ENCODE measurements at places on chromosomes 4 and X.

DNA sequence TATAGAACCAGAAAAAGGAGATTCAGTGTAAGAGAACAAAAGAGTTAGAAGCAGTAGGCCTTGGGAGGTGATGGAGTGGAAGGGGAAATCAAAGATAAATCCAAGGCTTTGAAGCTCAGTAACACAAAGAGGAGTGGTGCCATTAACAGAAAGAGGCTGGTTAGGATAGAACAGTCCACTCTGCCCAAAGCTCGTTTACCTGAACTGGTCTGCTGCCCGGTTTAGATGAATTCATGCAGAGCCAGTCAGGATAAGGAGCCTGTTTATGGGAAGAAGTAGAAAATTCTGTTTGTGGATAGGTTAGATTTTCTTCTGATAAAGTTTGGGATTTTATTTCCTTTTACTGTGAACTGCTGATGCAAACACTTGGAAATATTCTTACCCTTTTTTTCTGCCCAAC, 80.6 kb downstream of the HMGB2 start:
- no peak for DNase-seq

DNA sequence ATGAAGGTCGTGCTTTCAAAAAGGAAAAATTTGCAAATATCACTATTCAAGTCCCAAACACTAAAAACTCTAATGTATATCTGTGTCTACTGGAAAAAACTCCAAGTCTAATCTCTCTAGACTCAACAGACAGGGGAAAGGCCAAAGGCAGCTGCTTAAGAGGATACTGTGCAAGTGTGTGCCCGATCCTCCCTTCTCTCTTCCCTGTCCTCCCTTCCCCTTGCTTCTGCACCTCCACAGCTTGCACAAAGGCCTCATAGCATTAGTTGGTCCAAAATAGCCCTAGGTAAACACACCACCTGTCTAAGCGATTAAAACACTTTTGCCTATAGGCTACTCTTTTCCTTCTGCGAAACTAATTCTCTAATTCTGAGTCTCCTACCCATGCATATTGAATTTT, 10.6 kb downstream of the C4orf54 start:
- no peak for DNase-seq

- DNase-seq: no peak
Observed at GRCh38 chrX:49932791-49933190, 10.4 kb downstream of the CLCN5 start.

- no peak for DNase-seq
Observed at GRCh38 chr4:41009411-41009810, 204.9 kb downstream of the APBB2 start.

DNA sequence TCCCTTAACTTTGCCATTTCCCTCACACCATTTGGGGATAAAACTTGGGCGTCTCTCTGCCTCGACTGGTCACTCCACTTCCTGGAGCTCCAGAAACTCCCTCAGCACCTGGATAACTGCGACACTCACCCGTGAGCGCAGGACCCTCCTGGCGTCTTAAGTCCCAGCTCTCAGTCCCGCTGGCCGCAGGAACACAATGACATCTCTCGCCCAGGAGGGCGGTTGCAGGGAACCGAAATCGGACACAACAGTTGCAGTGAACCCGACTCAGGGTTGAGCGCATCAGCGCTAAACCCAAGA, 370.9 kb upstream of the SMIM31 start:
- no peak for DNase-seq

- no peak for DNase-seq
Observed at GRCh38 chr4:108287834-108288413, 119.2 kb upstream of the LEF1 start.

GRCh38 chr4:110139111-110139510, 59.3 kb downstream of the ELOVL6 start:
- no peak for DNase-seq

GRCh38 chr4:74536557-74536956, 91.6 kb downstream of the AREG start:
- DNase-seq: no peak

- no peak for DNase-seq
Observed at GRCh38 chr4:102153391-102153790, 191.9 kb downstream of the SLC39A8 start.

GRCh38 chr4:117700111-117700892, 334.0 kb upstream of the NDST3 start:
- DNase-seq: peak; percentile 10

DNA sequence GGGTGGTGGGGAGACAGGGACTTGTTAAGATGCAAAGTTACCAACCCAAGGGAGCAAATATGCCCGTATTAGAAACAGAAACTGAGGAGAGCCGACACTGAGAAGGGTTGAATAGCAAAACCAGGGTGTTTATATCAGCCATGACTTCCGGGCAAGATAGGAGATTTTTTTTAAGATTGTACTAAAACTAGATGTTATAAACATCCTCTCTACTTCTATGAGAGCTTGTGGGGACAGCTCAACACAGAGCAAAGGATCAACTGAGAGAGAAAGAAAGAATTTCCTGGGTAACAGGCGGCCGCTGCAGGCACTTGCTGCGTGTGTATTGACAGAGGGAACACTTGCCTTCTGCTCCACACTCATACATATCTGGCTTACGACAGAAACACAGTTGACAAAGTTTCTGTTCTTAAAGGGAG, 49.1 kb upstream of the FBXW7 start:
- peak; percentile 76 for DNase-seq

- no peak for DNase-seq
Observed at GRCh38 chr4:34922325-34922724, 1322.0 kb downstream of the ARAP2 start.

DNA sequence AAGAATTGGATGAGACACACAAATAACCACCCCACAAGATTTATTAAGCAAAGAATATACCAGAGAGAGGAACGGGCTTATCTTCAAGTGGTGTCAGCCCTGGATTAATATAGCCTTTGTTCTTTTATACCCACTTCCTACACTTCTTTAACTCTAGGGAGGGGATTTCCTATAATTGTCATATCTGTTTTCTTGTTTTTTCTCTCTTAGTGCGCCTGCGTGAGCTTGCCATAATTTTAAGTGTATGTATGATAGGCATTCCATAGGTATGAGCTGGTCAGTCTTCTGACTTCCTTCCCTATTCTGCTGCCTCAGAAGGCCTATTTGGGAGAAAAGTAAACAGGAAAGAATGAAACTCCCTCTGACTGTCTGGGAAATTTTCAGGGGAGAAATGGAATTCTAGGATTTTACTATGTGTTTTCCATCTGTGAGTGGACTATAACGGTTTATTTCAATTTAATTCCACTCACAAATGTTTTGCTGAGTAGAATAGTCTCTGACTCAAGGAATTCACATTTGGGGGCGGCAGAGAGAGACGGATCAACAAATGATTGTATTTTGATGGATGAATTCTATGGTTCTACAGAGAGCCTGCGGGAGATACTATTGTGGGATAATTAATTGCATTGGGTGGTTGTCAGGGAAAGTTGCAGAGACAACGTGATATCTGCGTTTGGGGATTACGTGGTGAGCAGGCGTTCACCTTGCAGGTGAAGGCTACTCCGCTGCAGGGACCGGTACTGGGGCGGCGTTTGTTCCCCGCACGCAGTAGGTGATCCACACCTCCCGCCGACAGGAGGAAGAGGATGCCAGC, 626 bp upstream of the CEP135 start:
- peak; percentile 84 for DNase-seq

DNA sequence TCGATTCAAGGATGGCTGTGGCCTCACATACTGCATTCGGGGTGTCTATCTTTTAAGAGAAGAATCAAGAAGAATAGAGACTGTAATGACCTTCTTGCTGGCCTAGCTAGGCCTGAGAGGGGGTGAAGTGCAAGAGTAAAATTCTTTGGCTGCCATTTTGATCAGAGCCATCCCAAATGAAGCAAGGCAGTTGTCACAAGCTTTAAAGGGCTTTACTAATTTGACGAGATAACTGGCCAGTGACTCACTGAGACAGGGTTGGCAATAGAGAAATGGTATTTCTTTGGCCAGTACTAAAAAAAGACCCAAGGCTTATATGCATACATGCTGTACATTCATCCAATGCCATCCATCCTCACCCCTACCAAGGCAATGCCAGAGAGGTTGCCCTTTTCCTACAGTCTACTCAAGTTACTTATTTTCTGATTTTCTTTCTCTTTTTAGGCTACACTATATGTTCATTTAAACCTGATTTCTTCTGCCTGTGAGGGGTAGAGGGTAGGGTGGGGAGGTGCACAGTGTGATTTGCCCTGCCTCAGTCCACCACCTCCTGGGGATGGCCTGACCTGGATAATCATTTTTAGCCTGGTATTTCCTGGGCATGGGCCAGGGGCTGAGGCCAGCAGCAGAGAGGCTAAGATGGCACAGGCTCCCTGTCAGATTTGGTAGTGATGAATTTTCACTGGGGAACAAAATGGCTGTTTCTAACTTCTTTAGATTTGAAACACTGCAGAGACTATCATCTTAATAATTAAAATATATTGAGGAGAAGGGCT, 32.2 kb downstream of the ATG4A start:
- no peak for DNase-seq

DNA sequence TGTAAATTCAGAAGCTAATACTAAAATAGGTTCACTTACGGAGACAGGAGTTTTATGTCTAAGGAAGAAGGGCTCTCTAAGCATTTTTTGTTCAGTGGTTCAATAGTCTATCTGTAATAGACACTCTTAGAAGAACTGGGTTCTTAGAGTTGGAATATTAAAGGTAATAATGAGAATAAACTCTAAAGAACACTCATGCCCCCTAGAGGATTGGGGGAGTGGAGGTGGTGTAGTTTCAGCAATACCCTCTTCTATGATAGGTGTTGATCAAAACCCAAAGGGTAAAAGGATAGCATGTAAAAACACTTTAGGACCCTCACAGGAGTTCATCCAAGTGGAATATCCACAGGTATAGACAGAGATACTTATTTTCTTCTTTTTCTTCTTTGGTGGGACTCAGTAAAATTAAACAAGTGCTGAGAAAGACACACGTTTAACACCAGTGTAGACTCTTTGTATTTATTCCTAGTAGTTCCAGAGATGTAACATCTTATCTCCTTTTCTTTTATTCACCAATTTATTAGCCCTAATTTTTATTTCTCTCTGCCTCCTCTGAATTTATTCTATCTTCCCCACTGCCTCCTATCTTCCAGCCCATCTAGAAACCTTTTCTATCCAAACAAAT, 25.7 kb upstream of the MND1 start:
- peak; percentile 47 for DNase-seq

GRCh38 chr4:115515772-115516171, 402.4 kb upstream of the NDST4 start:
- DNase-seq: peak; percentile 84

DNA sequence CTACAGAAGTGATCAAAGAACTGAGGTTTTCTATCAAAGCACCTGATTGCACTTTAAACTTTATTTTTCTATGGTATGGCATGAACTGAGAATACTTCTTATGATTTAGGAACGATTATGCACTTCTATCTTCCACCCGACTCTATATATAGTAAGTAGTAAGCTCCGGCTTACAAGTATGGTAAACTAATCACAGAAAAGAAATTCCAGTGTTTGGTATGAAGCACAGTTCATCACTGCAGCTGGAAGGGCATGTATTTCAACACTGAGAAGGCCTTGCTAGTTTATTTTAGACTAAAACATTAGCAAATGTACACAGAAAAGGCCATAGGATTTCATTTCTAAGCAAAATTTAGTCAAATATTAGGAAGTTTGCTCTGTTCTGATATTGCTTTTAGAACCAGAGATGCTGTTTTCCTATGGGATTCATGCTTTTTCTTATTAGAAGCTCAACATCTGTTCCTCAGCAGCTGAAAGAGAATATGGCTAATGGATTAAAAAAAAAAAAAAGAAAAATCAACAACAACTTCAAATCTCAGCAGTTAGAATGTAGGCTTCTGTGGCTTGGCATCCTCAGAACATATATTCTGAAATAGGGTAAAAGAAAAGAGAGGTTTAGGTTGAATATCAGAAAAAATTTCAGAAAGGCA, 273.5 kb downstream of the C4orf33 start:
- no peak for DNase-seq

DNA sequence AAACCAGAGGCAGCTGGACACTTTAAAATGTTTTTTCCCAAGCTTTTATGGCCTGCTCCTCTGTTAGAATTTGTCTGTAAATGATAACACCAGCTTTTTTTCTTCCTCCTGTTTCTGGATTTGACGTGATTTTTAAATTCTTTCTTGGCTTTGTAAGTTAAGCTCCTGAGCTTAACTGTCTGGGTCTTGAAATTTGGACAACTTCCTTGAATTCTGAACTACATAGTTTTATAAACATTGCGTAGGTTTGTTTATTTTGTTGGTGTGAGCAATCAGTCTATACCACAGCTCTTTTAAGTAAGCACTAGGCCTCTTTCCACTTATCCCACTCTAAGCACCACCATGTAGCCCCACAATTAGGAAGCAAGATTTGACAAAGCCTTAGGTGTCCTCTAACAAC, 144.4 kb upstream of the GUCY1A1 start:
- DNase-seq: no peak

GRCh38 chrX:154409222-154409871, at the start of gene DNASE1L1:
Gene DNASE1L1 (minus strand): TSS chrX:154409254. CDS start chrX:154405568, 3,686 bp downstream.
- peak; percentile 69 for DNase-seq

GRCh38 chr4:40763228-40763716, 13.5 kb downstream of the NSUN7 start:
- DNase-seq: peak; percentile 92

GRCh38 chrX:9071031-9071650, 37.2 kb upstream of the FAM9B start:
- DNase-seq: no peak

GRCh38 chr4:118112117-118113046, 78.1 kb downstream of the NDST3 start:
- DNase-seq: no peak

DNA sequence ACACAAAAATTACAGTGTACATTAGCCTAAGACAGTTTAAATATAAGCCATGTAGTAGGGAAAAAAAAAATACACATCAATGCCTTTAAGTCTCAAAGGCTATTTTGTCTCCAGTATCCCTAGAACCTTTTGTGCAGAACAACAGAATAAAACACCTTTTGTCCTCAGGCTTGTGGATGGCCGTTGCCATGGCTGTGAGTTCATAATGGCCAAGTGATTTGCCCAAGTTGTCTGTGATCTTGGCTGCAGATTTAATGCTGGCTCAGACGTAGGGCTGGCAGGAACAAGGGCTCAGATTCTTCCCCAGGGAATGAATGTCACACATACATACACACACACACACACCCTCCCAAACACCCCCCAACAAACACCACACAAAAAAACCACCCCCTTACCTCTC, 25.3 kb downstream of the GPM6B start:
- DNase-seq: no peak

DNA sequence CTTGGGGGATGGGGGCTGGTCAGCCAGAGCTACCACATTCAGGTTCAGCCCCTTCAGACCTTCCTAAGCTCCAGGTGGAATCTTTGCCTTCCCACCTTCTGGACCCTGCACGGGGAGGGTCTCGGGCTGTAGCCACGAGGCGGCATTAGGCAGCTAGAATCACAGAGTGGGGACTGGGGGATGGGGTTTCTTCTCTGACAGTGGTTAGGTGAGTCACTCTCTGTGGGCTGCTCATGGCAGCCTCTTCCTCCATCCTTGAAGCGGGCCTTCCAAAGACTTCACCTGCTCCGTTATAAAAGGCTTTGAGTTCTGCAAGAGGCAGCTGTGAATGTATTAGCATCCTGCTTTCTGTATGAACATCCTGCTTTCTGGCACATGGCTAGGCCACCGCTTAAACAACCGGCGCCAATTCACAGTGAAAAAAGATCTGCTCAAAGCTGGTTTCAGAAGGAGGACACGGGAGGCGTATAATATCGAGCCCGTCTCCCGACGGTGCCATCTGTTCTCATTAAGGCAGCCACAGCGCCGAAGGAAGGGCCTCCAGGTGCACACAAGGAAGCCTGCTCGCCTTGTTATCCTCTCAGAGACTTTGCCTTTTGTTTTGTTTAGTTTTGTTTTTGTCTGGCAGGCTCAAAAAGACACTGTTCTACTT, 74.3 kb upstream of the IGFBP7 start:
- no peak for DNase-seq

Measured in MM.1S (cell line).